Heart left ventricle (tissue), 16 donors: ENCODE measurements at places on chromosomes 1 and 21. TPM values are rescaled to one million over a fixed set of nuclear protein-coding genes. Genes with fewer than 3 reads are reported as not detected.

- DNase-seq, result no peak
These were observed 24.0 kb downstream of the HENMT1 start for GRCh38 chr1:108636876-108637275.

GRCh38 chr1:46553506-46553905 is 2.1 kb upstream of the KNCN start:
- no peak for DNase-seq

The DNASE2B gene
- not detected for polyA plus RNA-seq

The CFHR4 gene
- polyA plus RNA-seq, result not detected

The MROH7 gene
- 2.9 TPM for polyA plus RNA-seq

The CLCA1 gene
- not detected for polyA plus RNA-seq

The AK2 gene
- 153 TPM for polyA plus RNA-seq

The PTPN22 gene
- 0.23 TPM for polyA plus RNA-seq
